Fibroblast of lung (primary cell): ENCODE measurements at places on chromosomes 7 and 10. TPM values are rescaled to one million over a fixed set of nuclear protein-coding genes. Genes with fewer than 3 reads are reported as not detected.

The PAPSS2 gene
- 51.1 and 102 TPM in 2 replicates for total RNA-seq

The CARD11 gene
- not detected in 2 replicates for total RNA-seq

The POLR2J2 gene
- total RNA-seq, result 1.5 and 2.1 TPM in 2 replicates

The ACTL6B gene
- not detected in 2 replicates for total RNA-seq

The HECTD2 gene
- 7.2 and 8.3 TPM in 2 replicates for total RNA-seq

The ZP3 gene
- 2.6 TPM in 2 replicates for total RNA-seq

The PDK4 gene
- total RNA-seq, result 2.8 and 3.1 TPM in 2 replicates

The LBX1 gene
- total RNA-seq, result under 0.01 TPM in 2 replicates

The GHRHR gene
- not detected in 2 replicates for total RNA-seq

The OR6V1 gene
- not detected in 2 replicates for total RNA-seq

The AGAP9 gene
- 2.1 and 2.8 TPM in 2 replicates for total RNA-seq

The CLRN3 gene
- total RNA-seq, result not detected in 2 replicates

The FAM25C gene
- not detected in 2 replicates for total RNA-seq

The TSPAN33 gene
- 0.17 and 0.77 TPM in 2 replicates for total RNA-seq

The DPYSL4 gene
- 0.26 and 0.83 TPM in 2 replicates for total RNA-seq

The SPDYE16 gene
- 0.17 and 0.51 TPM in 2 replicates for total RNA-seq

The PAX2 gene
- under 0.01 TPM in 1 of 2 replicates, not detected in the other for total RNA-seq

The PRPS1L1 gene
- not detected in 2 replicates for total RNA-seq

The RNF32 gene
- 2.6 and 2.8 TPM in 2 replicates for total RNA-seq

The TMEM229A gene
- not detected in 2 replicates for total RNA-seq

The BAMBI gene
- 4.6 and 5.6 TPM in 2 replicates for total RNA-seq

The PTF1A gene
- not detected in 2 replicates for total RNA-seq

The DENND11 gene
- 6.1 and 6.9 TPM in 2 replicates for total RNA-seq

The AP1S1 gene
- total RNA-seq, result 127 and 139 TPM in 2 replicates

The RGR gene
- total RNA-seq, result not detected in 2 replicates

The PNLIPRP2 gene
- not detected in 2 replicates for total RNA-seq

The FRAT1 gene
- 2.8 TPM in 2 replicates for total RNA-seq

The ZCWPW1 gene
- total RNA-seq, result 2.8 and 4.1 TPM in 2 replicates

The CYP3A5 gene
- 8.2 and 12.4 TPM in 2 replicates for total RNA-seq

The MYL7 gene
- not detected in 2 replicates for total RNA-seq

The FANK1 gene
- total RNA-seq, result 0.83 and 2.6 TPM in 2 replicates

The CACNB2 gene
- total RNA-seq, result 0.66 and 1.5 TPM in 2 replicates

The EIF3B gene
- 133 and 139 TPM in 2 replicates for total RNA-seq

The XRCC2 gene
- total RNA-seq, result under 0.01 and 0.66 TPM in 2 replicates

The FAM241B gene
- 0.26 and 0.99 TPM in 2 replicates for total RNA-seq

The ICA1 gene
- total RNA-seq, result under 0.01 and 0.17 TPM in 2 replicates

The UPK3B gene
- total RNA-seq, result under 0.01 and 0.50 TPM in 2 replicates

The AS3MT gene
- 8.1 and 10.5 TPM in 2 replicates for total RNA-seq

The ANKRD30A gene
- not detected in 2 replicates for total RNA-seq

The LRRC4 gene
- total RNA-seq, result 0.26 and 0.33 TPM in 2 replicates

The ITGB8 gene
- 41.6 and 100 TPM in 2 replicates for total RNA-seq

The EGR2 gene
- 0.33 and 2.1 TPM in 2 replicates for total RNA-seq

The STEAP4 gene
- total RNA-seq, result 0.26 and 0.99 TPM in 2 replicates

The SDK1 gene
- total RNA-seq, result 3.6 and 8.6 TPM in 2 replicates

The CDHR1 gene
- total RNA-seq, result not detected in 2 replicates

The LIPJ gene
- total RNA-seq, result under 0.01 and 0.26 TPM in 2 replicates

The PRSS1 gene
- not detected in 2 replicates for total RNA-seq

The GIMAP6 gene
- under 0.01 TPM in 1 of 2 replicates, not detected in the other for total RNA-seq

The TBATA gene
- total RNA-seq, result not detected in 2 replicates
